ENCODE measurements at places on chromosomes 7 and 10. TPM values are rescaled to one million over a fixed set of nuclear protein-coding genes. Genes with fewer than 3 reads are reported as not detected.

TRPV5 gene
- not detected for polyA plus RNA-seq

CDK6 gene
- polyA plus RNA-seq, result 15.8 TPM

LEP gene
- not detected for polyA plus RNA-seq

SLC26A5 gene
- not detected for polyA plus RNA-seq

SPDYE6 gene
- polyA plus RNA-seq, result not detected

TAS2R5 gene
- not detected for polyA plus RNA-seq

MYL10 gene
- not detected for polyA plus RNA-seq

DNA sequence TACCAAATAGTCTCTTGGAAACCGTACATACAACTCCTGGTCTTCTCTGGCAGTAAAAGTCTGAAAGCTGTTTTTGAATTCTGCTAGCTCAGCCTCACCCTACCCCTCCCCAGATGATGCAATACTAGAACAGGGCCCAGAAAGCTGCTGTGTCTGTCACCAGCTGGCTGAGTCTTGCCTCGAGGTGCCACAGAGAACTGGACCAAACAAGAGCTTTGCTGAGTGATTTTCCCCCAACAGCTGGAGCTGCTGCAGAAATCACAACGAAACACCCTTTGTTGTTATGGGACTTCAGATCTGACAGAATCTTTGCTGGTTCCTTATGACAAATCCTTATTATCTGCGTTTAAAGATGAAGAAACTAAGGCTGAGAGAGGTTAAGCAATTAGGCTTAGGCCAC, 134.1 kb downstream of the SPAG6 start:
- H3K4me3 ChIP-seq, result no peak overlapping the region
- no peaks in the 10 kb centered on the region for H3K36me3 ChIP-seq
- H3K27ac ChIP-seq, result no peak overlapping the region
- no peak for DNase-seq
- H3K4me1 ChIP-seq, result peaks cover 42% of the 10 kb centered on the region
- peaks cover 30% of the 10 kb centered on the region for H3K27me3 ChIP-seq

GRCh38 chr7:127877951-127878350, 153.3 kb downstream of the LRRC4 start:
- H3K36me3 ChIP-seq, result no peaks in the 10 kb centered on the region
- H3K4me1 ChIP-seq, result peaks cover 19% of the 10 kb centered on the region
- DNase-seq, result no peak
- H3K4me3 ChIP-seq, result no peak overlapping the region
- H3K27ac ChIP-seq, result no peak overlapping the region
- H3K27me3 ChIP-seq, result no peaks in the 10 kb centered on the region

DNA sequence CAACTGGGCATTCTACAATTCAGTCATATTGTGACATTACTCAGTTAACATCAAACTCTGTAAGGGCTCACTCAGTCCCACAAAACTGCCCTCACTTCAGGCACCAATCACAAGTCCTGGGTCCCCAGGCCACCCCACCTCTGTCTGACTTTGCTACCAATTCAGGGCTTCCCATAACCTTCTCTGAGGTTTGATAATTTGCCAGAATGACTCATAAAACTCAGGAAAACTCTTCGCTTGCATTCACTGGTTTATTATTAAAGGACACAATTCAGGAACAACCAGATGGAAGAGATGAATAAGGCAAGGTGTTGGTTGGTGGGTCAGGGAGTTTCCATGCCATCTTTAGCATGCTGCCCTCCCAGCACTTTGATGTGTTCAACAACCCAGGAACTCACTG, 41.3 kb downstream of the AVL9 start:
- no peak overlapping the region for H3K27ac ChIP-seq
- no peak overlapping the region for H3K4me3 ChIP-seq
- DNase-seq, result no peak
- H3K36me3 ChIP-seq, result no peaks in the 10 kb centered on the region

DNA sequence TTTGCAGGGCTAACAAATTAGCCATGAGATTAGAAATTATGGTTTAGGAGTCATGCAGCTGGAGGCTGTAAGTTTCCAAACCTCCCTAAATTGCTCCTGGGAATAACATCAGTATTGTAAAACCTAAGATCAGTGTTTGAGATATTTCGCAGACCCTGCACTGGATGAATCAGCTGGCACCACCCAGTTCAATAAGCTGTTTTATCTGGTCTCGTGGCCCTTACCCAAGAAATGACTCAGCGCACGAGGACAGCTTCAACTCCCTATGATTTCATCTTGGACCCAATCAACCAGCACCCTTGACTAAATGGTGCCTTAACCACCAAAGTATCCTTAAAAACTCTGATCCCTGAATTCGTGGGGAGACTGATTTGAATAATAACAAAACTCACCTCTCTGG, 482.0 kb upstream of the PCDH15 start:
- H3K36me3 ChIP-seq, result no peaks in the 10 kb centered on the region
- no peaks in the 10 kb centered on the region for H3K4me1 ChIP-seq
- H3K27me3 ChIP-seq, result no peaks in the 10 kb centered on the region

DNA sequence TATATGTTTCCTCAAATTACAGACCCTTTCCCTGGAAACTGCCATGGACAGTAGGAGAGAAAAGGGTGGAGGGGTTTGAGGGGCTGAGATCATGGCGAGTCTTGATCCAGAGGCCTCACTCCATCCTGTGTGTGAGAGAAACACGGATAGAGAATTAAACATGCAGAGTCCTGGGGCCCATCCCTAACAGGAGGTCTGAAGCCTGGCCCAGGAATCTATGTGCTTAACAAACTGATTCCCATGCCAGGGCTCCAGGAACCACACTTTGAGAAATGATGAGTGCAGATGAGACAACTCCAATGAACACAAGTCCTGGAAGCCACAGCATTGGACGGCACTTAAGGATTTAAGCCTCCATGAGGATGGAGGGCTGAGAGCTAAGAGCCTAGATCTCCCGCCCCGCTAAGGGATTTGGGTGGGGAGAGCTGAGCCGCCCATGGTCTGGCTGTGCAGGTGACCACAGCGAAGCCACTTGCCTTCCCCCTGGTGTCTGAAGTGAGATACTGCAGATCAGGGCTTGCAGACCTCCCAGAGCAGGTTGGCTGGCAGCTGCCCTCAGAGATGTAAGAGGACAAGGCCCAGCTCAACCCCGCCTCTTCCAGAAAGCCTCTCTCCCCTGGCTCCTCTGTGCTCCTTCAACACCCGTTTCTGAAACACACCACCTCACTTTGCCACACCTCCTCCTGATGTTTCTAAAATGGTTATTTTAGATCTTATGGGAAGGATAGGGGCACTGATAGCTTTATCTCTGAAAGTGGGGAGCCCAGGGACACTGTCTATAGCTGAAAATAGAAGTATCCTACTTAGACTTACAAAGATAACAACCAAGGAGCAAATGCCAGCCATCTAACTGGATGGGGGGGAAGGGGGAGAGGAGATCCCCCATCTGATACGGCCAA, 24.8 kb upstream of the EIF5AL1 start:
- no peak overlapping the region for H3K27ac ChIP-seq
- H3K36me3 ChIP-seq, result no peaks in the 10 kb centered on the region
- H3K27me3 ChIP-seq, result no peaks in the 10 kb centered on the region
- peak; percentile 33 for DNase-seq
- no peak overlapping the region for H3K4me3 ChIP-seq

DNA sequence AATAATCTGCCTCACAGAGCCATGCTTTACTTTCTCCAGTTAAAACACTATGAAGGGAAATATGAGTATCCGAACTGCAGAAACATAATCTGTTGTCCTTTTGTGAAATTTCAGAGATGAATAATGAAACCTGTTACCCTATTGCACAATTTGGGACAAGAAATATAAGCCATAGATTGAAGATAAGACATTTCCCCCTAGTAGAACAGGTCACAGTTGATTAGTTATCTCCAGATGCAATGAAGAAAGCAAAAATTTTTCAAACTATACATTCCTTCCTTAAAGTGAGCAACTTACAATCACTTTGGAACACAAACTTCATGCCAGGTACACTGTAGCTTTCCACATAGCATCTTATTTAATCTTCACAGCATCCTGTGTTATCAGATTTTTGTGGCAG, 2.3 kb upstream of the CHN2 start:
- no peak for DNase-seq
- H3K27ac ChIP-seq, result peak overlapping the region; percentile 16
- H3K36me3 ChIP-seq, result no peaks in the 10 kb centered on the region
- no peak overlapping the region for H3K4me3 ChIP-seq
- H3K4me1 ChIP-seq, result peaks cover 29% of the 10 kb centered on the region
- peaks cover 7% of the 10 kb centered on the region for H3K27me3 ChIP-seq

- H3K27me3 ChIP-seq, result peaks cover 2% of the 10 kb centered on the region
- H3K4me3 ChIP-seq, result no peak overlapping the region
- no peak for DNase-seq
- H3K4me1 ChIP-seq, result no peaks in the 10 kb centered on the region
- H3K36me3 ChIP-seq, result no peaks in the 10 kb centered on the region
- no peak overlapping the region for H3K27ac ChIP-seq
Measured at GRCh38 chr7:46558482-46559193, 637.6 kb upstream of the IGFBP3 start.

GRCh38 chr7:156470399-156471320, 169.9 kb upstream of the RNF32 start:
- no peak overlapping the region for H3K27ac ChIP-seq
- H3K27me3 ChIP-seq, result peaks cover 11% of the 10 kb centered on the region
- no peaks in the 10 kb centered on the region for H3K36me3 ChIP-seq
- H3K4me1 ChIP-seq, result peaks cover 5% of the 10 kb centered on the region
- H3K4me3 ChIP-seq, result no peak overlapping the region

GRCh38 chr10:66782144-66782543, 143.7 kb upstream of the LRRTM3 start:
- H3K4me1 ChIP-seq, result no peaks in the 10 kb centered on the region
- no peak for DNase-seq
- H3K27ac ChIP-seq, result no peak overlapping the region
- no peaks in the 10 kb centered on the region for H3K27me3 ChIP-seq
- H3K4me3 ChIP-seq, result no peak overlapping the region

GRCh38 chr7:30674876-30675275, 7.4 kb downstream of the CRHR2 start:
- peaks cover 20% of the 10 kb centered on the region for H3K27me3 ChIP-seq
- DNase-seq, result no peak
- no peak overlapping the region for H3K4me3 ChIP-seq
- H3K36me3 ChIP-seq, result peaks cover 4% of the 10 kb centered on the region
- H3K27ac ChIP-seq, result no peak overlapping the region

- peaks cover 1% of the 10 kb centered on the region for H3K27me3 ChIP-seq
- no peak for DNase-seq
- H3K4me1 ChIP-seq, result no peaks in the 10 kb centered on the region
- H3K36me3 ChIP-seq, result no peaks in the 10 kb centered on the region
- no peak overlapping the region for H3K27ac ChIP-seq
Measured at GRCh38 chr10:30830315-30831230, 201.0 kb upstream of the LYZL2 start.

DNA sequence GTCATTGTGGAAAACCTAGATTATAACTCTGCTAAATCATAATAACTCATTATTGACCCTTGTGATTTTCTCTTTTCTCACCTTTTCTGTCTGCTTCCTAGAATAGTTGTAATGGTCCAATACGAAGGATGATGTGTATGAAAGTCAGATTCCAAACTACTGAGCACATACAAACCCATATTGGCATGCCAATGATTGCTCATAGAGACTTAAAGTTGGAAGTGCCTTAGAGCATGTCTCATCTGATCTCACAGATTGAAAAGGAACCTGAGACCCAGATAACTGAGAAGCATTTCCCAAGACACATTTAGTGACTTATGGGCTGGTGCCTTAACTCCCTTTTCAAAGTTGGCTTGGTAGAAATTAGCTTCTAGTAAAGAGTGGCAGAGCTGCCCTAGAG, 594.3 kb downstream of the REEP3 start:
- no peaks in the 10 kb centered on the region for H3K36me3 ChIP-seq
- H3K27ac ChIP-seq, result no peak overlapping the region
- no peak overlapping the region for H3K4me3 ChIP-seq
- H3K4me1 ChIP-seq, result no peaks in the 10 kb centered on the region
- no peak for DNase-seq

- H3K36me3 ChIP-seq, result peaks cover 8% of the 10 kb centered on the region
- H3K4me3 ChIP-seq, result no peak overlapping the region
- peak; percentile 1 for DNase-seq
- peaks cover 6% of the 10 kb centered on the region for H3K27me3 ChIP-seq
- peaks cover 5% of the 10 kb centered on the region for H3K4me1 ChIP-seq
- no peak overlapping the region for H3K27ac ChIP-seq
Measured at GRCh38 chr7:18740579-18740988, 245.0 kb downstream of the HDAC9 start.

DNA sequence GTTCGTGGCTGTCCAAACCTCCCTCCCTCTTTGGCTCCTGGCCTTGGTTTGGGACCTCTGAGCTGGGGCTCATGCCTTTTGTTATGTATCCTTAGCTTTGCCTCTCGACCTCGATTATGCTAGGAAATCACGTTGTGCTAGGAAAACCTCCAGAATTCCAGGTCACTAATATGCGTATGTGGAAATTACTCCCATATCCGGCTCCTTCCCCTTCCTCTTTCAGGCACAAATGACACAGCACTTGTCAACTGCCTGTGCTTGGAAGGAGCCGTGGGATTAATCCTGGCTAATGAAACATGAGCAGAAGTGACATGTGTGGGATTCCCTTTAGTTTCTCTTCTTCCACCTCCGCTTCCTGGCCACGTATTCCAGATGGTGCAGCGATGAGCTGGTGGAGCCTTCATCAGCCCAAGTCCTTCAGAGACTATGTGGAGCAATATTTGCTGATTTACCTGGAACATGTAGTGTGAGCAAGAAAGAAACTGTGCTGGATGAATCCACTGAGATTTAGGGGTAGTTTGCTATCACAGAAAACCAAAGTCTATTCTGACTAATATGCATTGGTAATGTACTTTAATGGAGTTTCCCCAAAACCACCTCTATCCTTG, 149.2 kb downstream of the REEP3 start:
- H3K36me3 ChIP-seq, result no peaks in the 10 kb centered on the region
- no peaks in the 10 kb centered on the region for H3K4me1 ChIP-seq
- no peak overlapping the region for H3K27ac ChIP-seq
- no peak overlapping the region for H3K4me3 ChIP-seq

- H3K4me1 ChIP-seq, result peaks cover 7% of the 10 kb centered on the region
- H3K27me3 ChIP-seq, result no peaks in the 10 kb centered on the region
- H3K4me3 ChIP-seq, result no peak overlapping the region
- no peak overlapping the region for H3K27ac ChIP-seq
Measured at GRCh38 chr10:63573068-63573697, 52.0 kb downstream of the REEP3 start.

All from immature natural killer cell (primary cell).